ENCODE measurements at places on chromosomes 13 and 19. TPM values are rescaled to one million over a fixed set of nuclear protein-coding genes. Genes with fewer than 3 reads are reported as not detected.

PEX11G gene
- 10.9 TPM for polyA plus RNA-seq

GRCh38 chr13:112820318-112820717, 130.5 kb downstream of the ATP11A start:
- no peak for DNase-seq
- peaks cover 15% of the 10 kb centered on the region for H3K36me3 ChIP-seq
- no peaks in the 10 kb centered on the region for H3K27me3 ChIP-seq
- no peak overlapping the region for H3K4me3 ChIP-seq

- no peak for DNase-seq
- H3K27ac ChIP-seq = no peak overlapping the region
- no peaks in the 10 kb centered on the region for H3K4me1 ChIP-seq
- H3K27me3 ChIP-seq = no peaks in the 10 kb centered on the region
Observed at GRCh38 chr13:38444904-38445303, 95.3 kb downstream of the UFM1 start.

FPR2 gene
- polyA plus RNA-seq = 0.15 TPM

DNA sequence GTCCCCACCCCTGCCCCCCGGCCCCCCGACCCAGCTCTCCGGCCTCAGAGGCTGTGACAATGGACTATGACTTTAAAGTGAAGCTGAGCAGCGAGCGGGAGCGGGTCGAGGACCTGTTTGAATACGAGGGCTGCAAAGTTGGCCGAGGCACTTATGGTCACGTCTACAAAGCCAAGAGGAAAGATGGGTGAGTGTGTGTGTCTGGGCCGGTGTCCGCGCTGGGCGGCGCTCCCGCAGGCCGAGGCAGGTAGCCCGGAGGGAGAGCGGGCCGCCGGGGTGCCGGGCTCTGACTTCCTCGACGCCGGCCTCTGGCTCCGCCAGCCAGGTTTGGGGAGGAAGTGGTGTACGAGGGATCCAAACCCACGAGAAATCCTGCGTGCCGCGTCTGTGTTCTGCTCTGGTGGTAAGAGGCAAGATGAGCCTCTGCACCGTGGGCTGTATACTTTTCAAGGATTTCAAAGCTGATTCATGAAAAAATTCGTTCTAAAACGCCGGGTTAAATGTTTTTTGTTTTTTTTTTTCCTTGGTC, 718 bp downstream of the CDK8 start:
- peak; percentile 65 for DNase-seq
- H3K4me1 ChIP-seq = peaks cover 15% of the 10 kb centered on the region
- H3K4me3 ChIP-seq = peak overlapping the region; percentile 72
- no peaks in the 10 kb centered on the region for H3K36me3 ChIP-seq

DNA sequence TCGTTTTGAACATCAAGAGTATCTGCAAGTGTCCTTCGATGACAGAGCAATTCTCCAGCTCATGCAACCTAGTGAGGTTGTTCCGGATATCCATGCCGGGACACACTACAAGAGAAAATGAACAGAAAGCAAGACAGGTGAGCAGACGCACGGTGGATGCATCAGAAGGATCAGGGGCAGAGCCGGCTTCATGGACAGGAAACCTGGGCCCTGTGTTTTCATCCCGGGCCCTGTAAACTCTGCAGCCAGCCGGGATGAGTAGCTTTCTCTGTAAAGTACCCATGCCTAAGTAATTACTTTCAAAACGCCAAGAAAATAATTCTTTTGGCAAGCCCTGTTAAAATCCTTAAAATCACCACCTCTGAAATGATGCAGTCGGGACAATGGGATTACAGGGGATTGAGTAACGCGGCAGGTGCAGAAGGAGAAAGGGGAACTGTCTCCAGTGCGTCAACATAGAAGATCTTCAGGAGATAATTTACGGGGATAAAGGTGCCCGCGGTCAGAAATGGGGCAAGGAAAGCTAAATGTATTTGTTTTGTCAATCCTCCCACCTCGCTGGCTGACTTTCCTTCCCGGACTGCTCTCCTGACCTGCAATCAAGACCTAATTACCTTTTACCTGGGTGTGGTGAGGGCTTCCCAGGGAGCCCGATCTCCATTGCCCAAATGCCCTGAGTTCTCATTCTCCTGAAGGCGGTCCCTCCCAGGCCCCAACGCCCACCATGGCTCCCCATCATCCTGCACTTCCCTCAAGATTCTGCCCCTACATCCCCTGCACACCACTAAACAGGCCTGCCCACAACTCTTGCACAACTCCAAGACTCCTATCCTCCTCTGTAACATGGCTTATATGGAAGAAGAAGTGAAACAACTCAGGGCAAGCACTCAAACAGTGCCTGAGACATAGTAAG, 26.2 kb downstream of the INSR start:
- H3K27me3 ChIP-seq = no peaks in the 10 kb centered on the region
- H3K4me1 ChIP-seq = peaks cover 8% of the 10 kb centered on the region
- H3K4me3 ChIP-seq = no peak overlapping the region
- no peak for DNase-seq
- peak overlapping the region; percentile 6 for H3K27ac ChIP-seq
- H3K36me3 ChIP-seq = peaks cover 5% of the 10 kb centered on the region

SIGLEC5 gene
- polyA plus RNA-seq = not detected

GRCh38 chr19:1248786-1249297, 459 bp downstream of the MIDN start:
- peak overlapping the region; percentile 97 for H3K27ac ChIP-seq
- peak overlapping the region; percentile 75 for H3K4me3 ChIP-seq
- no peaks in the 10 kb centered on the region for H3K36me3 ChIP-seq
- peak; percentile 79 for DNase-seq

CERS1 gene
- polyA plus RNA-seq = not detected

DNA sequence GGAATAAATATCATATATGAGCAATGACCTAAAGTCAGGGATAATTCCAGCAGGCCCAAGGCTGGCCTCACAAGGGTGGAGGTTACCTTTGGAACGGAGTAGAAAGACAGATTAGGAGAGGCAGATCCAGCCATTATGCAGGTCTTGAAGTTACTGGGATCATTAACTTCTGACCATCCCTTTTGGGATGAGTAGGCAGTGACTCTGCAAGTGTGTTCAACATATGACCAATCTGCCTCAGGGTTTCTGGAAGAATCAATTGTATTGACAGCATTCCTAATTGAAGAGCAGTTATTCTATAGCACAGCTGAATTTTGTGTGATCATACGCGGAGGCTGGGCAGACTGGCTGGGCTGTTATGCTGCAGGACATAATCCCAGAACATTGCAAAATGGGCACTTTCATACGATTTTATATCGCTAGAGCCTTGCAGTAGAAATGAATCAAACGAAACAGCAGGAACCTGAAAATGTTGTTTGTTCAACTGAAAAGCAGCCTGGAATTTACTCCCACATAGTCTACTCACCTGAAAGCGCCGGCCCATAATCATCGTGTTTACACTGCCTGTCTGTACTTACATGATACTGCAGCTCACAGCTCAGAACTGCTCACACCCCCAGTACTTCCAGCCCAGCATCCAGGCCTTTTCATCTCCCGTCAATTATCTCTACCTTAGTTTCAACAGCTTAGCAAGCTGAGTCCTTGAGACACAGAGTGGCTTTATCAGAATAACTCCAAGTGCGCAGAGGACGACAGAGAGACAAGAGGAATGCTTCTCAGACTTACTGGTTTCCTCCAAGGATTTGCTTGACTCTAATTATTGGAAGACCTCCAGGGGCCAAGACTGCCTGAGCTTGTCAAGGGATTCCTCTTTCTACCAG, 556.1 kb downstream of the EFNB2 start:
- no peak overlapping the region for H3K27ac ChIP-seq
- no peak overlapping the region for H3K4me3 ChIP-seq
- no peaks in the 10 kb centered on the region for H3K4me1 ChIP-seq
- DNase-seq = no peak
- no peaks in the 10 kb centered on the region for H3K27me3 ChIP-seq

DNA sequence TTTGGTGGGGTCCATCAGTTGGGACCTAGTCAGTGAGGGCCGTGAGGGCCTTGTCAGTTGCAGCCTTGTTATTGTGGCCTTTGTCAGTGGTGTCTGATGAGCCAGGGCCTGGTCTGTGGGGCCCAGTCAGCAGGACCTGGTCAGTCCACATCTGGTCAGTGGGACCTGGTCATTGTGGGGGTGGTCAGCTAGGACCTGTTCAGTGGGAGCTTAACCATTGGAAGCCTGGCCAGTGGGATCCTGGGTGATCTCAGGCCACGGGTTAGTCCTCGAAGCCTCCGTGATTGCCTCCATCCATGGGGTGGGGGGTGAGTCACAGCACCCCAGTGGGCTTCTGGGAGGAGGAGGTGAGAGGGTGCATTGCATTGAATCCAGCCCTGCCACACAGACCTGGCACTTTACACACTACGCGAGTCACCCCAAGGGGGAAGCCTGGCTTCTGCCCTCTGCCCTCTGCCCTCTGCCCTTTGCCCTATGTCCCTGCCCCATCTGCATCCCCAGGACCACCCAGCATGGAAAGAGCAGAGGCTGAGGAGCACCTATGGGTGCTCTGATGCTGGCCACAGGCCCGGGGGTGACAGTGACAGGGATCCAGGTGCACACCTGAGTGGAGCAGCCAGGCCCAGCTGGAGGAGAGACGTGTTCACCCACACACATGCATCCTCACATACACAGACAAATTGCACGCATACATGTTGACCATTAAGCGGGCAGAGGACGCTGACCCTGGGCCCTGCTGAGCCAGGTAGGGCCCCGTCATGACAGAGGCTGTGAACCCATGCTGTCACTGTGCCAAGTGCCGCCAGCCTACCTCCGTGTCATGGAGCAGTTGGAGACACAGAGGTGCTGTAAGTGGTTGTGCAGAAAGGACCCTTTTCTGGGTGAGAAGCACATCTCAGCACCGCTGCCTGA, 59.8 kb upstream of the TPM4 start:
- H3K27me3 ChIP-seq = no peaks in the 10 kb centered on the region
- no peak overlapping the region for H3K27ac ChIP-seq
- H3K4me1 ChIP-seq = no peaks in the 10 kb centered on the region

DNA sequence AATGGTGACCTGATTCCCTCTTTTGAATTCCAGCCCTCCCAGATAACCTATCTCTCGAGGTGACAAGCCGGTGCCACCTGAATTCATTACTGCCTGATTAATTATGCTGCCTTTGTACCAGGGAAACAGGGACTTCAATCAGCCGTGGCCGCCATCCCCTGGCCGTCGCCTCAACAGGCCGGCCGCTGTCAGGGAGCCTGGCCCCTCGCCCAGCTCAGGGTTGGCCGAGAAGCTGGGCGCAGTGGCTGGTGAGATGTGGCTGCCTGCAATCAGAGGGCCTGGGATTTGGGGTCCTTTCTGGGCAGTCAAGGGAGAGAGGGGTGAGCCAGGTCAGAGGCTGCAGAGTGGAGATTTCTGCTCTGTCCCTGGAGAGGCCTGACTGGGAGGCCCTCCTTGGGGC, 91.2 kb downstream of the KCTD15 start:
- H3K4me1 ChIP-seq = no peaks in the 10 kb centered on the region
- H3K27me3 ChIP-seq = no peaks in the 10 kb centered on the region
- H3K4me3 ChIP-seq = no peak overlapping the region
- no peak overlapping the region for H3K27ac ChIP-seq

DNA sequence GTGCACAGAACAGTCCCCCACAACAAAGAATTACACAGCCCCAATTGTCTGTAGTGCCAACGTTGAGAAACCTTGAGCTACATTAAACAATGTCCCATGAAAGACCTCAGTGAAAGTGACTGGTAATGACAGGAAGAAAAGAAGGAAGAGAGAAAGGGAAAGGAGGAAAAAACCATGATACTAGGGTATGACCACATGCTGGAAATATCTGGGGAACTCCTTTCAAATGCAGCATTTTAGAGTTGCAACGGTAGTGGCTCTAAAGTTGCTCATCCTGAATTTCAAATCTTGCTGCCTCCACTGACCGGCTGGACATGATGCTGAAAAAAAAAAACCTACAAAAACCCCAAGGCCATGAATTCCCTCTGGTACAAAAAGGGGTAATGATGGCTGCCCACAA, 26.5 kb downstream of the FPR3 start:
- peaks cover under 1% of the 10 kb centered on the region for H3K36me3 ChIP-seq
- H3K27me3 ChIP-seq = no peaks in the 10 kb centered on the region
- no peak overlapping the region for H3K4me3 ChIP-seq
- H3K27ac ChIP-seq = no peak overlapping the region

IFNL1 gene
- polyA plus RNA-seq = not detected

GRCh38 chr13:73338389-73338788, 279.6 kb downstream of the KLF5 start:
- no peaks in the 10 kb centered on the region for H3K27me3 ChIP-seq
- no peaks in the 10 kb centered on the region for H3K36me3 ChIP-seq
- H3K27ac ChIP-seq = no peak overlapping the region
- no peaks in the 10 kb centered on the region for H3K4me1 ChIP-seq

Measured in liver (tissue), 10 donors.